Naive thymus-derived CD8-positive, alpha-beta T cell (primary cell): ENCODE measurements at places on chromosomes 2 and 18.

- DNase-seq, result no peak
Measured at GRCh38 chr2:74632209-74632938, 15.8 kb downstream of the M1AP start.

DNA sequence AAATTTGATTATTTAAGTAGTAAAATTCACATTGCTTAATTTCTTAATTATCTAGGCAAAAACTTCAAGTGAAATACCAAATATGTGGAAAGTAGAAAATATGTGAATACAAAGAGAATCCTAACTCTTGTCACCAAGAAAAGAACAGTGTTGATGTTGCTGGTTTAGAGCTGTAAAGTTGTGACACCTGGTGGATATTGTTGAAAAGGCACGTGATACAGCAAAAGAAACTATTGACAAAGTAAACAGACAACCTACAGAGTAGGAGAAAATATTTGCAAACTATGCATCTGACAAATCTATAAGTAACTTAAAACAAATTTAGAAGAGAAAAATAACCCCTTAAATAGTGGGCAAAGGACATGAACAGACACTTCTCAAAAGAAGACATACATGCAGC lies 25.6 kb upstream of the ZC3H15 start:
- no peak for DNase-seq

DNA sequence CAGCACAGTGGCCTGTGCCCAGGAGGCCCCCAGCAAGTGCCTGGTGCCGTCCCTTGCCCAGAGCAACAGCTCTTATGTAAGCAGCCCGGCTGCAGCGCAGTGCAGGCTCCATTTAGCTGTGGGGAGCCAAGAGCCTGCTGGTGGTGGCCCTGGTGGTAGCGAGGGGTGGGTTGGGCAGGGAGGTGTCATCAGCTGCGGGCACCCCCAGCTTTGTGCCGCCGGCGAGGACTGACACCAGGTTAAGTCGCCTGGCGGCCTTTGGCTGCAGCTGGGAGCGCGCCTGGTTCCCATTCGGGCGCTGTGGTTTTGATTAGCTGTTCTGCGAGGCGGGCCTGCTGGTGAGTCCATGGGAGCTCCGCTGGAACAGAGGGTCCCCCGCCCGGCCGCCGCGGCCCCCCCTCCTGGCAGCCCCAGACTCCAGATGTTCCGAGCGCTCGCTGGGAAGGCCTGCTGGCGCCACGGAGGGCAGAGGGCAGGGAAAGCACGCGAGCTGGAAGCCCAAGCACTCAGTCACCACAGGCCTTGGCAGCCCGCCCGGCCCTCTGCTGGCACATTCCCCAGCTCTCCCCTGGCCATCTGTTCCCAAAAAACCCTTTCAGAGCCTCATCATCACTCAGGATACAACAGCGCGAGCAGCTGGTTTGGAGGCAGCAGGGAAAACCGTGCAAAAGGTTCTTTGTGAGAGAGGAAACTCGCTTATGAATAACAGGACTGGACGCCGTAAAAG lies 18.4 kb downstream of the ATOH8 start:
- DNase-seq, result no peak

DNA sequence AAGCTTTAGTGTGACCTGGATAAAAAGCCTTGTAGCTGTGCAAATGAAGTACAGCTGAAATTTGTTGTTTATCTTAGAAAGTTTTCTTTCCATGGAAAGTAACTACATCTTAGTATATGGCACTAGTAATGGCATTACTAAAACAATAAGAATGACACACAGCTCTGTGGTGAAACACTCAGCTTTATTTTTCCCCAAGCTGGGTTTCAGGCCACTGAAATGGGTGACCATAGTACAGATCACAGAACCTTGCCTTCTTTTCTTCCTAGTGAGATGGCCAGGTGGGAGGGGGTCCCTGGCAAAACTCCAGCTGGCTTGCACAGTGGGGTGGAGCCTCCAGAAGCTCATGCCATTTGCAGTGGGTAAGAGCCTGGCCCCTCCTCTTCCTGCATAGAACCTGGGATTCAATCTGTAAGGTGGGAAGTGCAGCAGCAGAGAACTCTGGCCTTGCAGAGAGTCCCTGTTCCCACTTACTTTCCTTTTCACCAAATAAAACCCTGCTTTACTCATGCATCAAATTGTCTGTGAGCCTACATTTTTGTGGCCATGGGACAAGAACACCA lies 17.6 kb upstream of the GRP start:
- no peak for DNase-seq

DNA sequence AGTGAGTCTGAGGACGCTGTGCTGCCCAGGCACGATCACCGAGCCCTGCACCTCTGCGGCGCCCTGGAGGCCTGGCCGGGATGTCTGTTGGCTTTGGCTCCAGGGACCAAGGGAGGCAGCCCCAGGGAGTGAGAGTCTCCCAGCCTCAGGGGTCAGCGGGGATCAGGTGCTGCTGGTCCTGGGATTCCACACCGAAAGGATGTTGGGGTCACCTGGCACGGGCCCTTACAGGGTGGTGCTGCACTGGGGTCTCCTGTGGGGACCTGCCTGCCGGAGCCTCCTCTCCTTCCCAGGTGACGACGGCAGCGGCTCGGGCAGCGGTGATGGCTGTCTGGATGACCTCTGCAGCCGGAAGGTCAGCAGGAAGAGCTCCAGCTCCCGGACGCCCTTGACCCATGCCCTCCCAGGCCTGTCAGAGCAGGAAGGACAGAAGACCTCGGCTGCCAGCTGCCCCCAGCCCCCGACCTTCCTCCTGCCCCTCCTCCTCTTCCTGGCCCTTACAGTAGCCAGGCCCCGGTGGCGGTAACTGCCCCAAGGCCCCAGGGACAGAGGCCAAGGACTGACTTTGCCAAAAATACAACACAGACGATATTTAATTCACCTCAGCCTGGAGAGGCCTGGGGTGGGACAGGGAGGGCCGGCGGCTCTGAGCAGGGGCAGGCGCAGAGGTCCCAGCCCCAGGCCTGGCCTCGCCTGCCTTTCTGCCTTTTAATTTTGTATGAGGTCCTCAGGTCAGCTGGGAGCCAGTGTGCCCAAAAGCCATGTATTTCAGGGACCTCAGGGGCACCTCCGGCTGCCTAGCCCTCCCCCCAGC lies 30.5 kb downstream of the GPC1 start:
- DNase-seq, result peak; percentile 2

- DNase-seq, result no peak
Measured at GRCh38 chr2:156421851-156422250, 14.3 kb upstream of the GPD2 start.

DNA sequence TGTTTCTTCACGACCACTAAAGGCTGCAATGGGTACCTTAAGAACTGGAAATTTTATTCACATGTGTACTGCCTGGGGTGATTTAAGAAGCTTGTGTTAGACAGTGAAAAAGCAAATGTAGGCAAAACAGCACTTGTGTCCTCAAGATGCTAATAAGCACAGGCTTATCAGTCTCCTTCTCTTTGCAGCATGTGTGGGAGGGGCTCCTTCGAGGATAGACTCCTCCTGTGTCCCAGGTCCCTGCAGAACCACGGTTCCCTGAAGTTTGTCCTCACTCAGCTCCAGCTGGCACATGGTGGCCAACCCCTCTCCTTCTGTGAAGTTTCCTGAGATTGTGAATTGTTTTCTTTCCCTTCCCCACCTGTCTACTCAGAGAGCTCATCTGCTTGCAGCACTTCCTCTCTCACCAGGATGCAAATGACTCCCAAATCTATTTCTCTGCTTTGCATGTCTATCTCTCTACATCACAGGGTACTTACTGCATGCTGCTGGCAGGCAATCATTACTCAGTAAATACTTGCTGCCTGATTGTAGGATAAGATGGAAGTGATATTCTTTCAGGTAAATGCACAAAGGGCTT lies 589.6 kb upstream of the KLHL29 start:
- DNase-seq, result no peak

GRCh38 chr2:233967164-233967563 lies 50.0 kb downstream of the TRPM8 start:
- no peak for DNase-seq

DNA sequence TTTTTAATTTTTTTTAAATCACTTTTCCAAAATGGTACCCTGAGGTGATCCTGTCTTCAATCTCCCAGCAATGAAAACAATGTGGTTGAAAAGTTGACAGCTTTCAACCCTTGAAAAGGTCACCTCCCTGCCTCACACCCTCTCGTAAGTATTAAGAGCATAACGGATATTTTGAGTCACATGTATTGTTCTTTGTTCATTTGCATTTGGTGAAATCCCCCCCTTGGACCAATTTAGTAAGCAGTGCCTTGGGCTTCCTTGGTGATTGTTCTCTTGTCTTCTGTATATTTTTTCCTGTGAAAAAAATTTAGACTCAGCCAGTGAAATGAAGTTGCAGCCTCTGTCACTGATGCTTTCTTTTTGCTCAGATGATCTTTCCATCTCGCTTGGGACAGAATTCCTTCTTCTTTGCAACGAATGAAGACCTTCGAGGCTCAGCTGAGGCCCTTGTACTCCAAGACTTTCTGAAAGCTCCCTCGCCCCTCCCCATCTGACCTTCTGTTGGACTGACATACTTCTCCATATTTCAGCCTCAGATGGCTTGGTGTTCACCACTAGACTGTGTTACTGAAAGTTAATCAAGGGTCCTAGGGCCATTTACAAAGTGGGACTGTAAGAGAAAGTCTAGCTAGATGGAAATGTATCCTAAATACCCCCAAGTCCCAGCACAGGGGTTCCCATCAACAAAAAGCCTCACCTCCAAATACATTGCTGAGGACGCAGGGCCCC lies 158.4 kb downstream of the BCL2 start:
- DNase-seq, result peak; percentile 60

DNA sequence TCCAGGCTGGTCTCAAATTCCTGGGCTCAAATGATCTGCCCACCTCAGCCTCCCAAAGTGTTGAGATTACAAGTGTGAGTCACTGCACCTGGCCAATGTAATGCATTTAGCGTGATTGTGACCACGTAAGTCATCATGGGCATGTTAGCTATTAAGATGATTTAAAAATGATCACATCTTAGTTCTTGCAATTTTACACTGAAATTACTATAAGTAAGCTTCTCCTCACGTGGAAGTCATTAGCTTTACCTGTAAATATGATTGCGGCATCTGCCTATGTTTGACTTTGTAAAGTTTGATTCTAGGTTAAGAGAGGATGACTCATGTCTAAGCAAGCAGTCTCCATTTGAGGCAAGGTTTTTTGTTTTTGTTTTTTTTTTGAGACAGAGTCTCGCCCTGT lies 85.5 kb downstream of the PMAIP1 start:
- no peak for DNase-seq

- DNase-seq, result no peak
Measured at GRCh38 chr2:15760232-15760910, 168.7 kb downstream of the DDX1 start.

GRCh38 chr2:235373171-235373570 lies 120.7 kb upstream of the AGAP1 start:
- DNase-seq, result no peak
